Activated T-helper 1 cell treated with anti-CD3 and anti-CD28 coated beads, Interleukin-12 subunit alpha, Interleukin-12 subunit beta, Interleukin-2, Interleukin-4 antibody, amounts not matched to agents 30 ng/mL and 10 ng/mL and 1 ng/mL, durations not matched to agents 14 hours and 24 hours and 36 hours (primary cell): ENCODE measurements at places on chromosomes 1 and 21. TPM values are rescaled to one million over a fixed set of nuclear protein-coding genes. Genes with fewer than 3 reads are reported as not detected.

DNA sequence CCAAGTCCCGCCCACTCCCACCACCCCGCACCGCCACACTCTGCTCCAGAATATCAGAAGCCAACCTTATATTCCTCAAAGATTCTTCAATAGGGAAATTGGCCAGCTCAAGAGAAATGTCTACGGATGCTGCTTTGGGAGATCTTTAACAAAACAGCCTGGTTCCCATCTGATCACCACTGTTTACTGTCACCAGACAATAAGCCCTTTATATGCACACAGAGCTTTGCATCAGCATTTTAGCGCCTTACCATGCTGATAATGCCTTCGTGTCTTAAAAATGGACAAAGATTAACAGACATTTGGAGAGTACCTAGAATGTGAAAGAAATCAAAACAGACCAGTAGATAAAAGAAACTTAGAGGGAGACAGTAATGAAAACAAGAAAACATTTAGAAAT, 141.7 kb upstream of the SYT6 start:
- no peaks in the 10 kb centered on the region for H3K36me3 ChIP-seq
- no peak overlapping the region for H3K4me3 ChIP-seq
- peaks cover 8% of the 10 kb centered on the region for H3K27me3 ChIP-seq
- no peak overlapping the region for H3K27ac ChIP-seq
- DNase-seq, result no peak

DNA sequence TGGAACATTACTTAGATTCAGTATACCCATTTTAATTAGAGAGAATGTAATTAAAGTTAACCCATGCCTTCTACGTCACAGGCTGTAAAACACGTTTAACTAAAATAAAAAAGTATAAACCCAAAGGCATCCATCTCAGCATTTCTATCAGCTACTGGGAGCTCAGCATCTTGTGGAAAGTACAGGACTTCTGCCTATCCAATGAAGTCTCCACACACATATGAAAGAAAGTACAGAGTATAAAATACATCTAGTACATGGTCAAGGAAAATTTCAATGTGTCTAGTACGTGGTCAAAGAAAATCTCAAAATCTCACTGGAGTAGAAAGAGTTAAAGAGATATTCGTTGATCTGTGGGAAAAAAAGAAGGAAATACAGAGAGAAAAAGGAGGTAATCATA, 141.4 kb upstream of the ZNHIT6 start:
- no peaks in the 10 kb centered on the region for H3K36me3 ChIP-seq
- no peaks in the 10 kb centered on the region for H3K4me1 ChIP-seq
- H3K4me3 ChIP-seq, result no peak overlapping the region

GRCh38 chr1:232578651-232579195, 51.2 kb downstream of the SIPA1L2 start:
- peak; percentile 23 for DNase-seq
- H3K27me3 ChIP-seq, result no peaks in the 10 kb centered on the region
- H3K4me1 ChIP-seq, result peaks cover 63% of the 10 kb centered on the region
- peak overlapping the region; percentile 79 for H3K27ac ChIP-seq
- peak overlapping the region; percentile 64 for H3K4me3 ChIP-seq

The MYCL gene
- 0.56 and 0.62 TPM in 2 replicates for total RNA-seq

The CFAP126 gene
- total RNA-seq, result not detected in 2 replicates
